ENCODE measurements at places on chromosomes 2 and 18. TPM values are rescaled to one million over a fixed set of nuclear protein-coding genes. Genes with fewer than 3 reads are reported as not detected.

The CD8A gene
- total RNA-seq = not detected

The SMAD7 gene
- 27.2 TPM for total RNA-seq

The UNC80 gene
- not detected for total RNA-seq

The GPAT2 gene
- 10.2 TPM for total RNA-seq

The BARD1 gene
- total RNA-seq = 4.5 TPM

The PIK3C3 gene
- 157 TPM for total RNA-seq
